ENCODE measurements at places on chromosomes 3 and 15.

DNA sequence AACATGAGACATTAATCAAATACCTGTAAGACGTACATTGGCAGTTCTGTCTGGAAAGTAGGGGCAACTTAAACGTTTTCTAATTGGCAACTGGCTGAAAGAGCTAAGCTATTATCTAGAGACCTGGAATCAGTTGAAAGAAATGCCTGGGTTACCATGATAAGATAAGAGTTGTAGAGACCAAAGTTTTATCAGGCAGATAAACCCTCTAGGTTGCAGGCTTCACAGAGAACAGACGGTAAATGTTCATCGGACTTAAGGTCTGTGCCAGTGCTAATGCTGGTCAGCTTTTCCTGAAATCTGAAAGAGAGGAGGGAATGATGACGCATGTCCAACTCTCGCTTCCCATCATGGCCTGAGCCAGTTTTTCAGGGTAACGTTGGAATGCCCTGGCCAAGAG, 196.2 kb downstream of the ROBO2 start:
- DNase-seq = no peak

DNA sequence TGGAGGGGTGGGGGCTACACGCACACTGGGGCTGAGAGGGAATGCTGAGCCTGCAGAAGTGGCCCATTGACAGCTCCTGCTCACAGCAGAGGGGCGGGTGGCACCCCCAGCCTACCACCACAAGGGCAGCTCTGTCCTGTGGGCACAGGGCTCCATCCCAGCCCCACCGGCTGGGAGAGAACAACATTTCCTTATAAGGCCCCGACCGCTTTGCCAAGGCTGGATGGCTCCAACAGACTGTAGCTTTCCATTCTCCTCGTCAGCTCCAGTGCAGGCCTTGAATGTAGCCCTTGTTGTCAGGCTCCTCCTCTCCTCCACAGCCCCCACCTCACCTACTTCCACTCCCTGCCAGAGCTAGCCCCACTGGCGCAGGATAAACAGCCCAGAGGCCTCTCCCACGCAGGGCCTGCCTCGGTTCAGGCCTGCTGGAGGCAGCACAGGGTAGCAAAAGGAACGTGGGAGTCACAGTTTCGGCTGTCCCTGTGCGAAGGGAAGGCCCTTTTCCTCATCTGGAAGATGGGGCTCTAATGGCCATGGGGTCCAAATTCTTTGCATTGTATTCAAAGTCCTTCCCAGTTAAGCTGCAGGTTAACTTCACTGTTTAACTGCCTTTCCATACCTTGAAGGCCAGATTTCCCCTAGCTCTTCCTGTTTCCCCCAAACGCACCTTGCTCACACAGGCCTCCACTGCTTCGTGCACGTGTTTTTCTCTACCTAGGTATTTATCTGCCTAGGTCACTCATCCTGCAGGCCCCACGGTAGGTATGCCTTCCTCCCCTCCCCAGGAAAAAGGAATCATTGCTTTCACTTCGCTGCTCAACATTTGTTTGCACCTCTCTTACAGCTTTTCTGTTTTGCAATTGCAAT, 101.6 kb upstream of the LPP start:
- DNase-seq = peak; percentile 72

GRCh38 chr15:90463381-90463780, 66.3 kb upstream of the CRTC3 start:
- peak; percentile 95 for DNase-seq

- no peak for DNase-seq
These were observed 54.6 kb downstream of the CCR3 start for GRCh38 chr3:46296826-46297225.

GRCh38 chr3:185280572-185281365, 26.9 kb upstream of the EHHADH start:
- peak; percentile 77 for DNase-seq

DNA sequence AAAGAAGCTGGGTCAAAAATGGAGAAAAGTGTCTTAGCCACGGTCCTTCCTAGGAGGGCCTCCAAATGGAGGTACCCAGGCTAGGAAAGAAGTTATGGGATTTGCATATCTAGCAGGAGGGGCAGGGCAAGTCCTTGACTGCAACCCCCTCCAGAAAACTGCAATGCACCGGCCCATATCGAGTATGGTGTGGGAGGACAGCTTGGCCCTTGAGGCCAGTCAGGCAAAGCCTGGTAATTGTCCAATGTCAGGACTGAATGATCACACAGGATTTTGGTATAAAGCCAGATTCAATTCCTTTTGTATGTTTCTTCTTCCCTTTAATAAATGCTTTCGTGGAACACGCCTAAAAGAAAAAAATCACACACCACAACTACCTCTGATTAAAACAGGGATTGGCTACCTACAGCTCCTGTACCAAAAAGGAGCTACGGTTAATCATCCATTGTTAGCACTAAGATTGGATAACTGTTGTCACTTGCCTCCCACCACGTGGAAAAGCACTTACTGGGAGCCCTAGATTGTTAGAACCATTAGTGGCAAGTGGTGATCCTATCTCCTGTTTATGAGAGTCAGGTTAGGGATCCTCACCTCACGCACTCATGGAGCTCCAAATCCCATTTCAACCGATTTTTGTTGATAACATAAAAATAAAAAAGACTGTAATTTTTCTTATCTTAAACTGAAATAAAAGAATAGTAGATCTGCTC, 1.2 kb downstream of the ZNF770 start:
- peak; percentile 13 for DNase-seq

- no peak for DNase-seq
These were observed 58.8 kb upstream of the FAM3D start for GRCh38 chr3:58725326-58725853.

DNA sequence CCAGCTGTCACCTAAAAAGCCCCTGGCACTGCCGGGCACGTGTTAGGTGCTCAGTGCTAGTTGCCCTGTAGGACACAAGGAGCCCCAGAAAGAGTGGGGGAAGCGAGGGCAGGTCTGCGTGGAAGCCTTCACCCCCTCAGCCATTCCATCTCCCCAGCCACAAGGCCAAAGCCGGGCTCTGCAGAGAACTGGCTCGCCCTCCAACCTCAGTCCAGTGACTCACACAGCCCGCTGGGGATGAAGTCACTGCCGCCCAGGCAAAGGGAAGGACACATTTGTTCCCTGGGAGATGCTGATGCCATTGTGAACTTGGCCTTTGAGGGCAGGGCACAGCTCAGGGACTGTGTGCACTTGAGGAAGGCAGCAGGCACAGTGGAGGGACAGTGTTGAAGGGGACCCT, 48.1 kb downstream of the IQSEC1 start:
- DNase-seq = peak; percentile 77

GRCh38 chr3:153744889-153745288, 376.3 kb upstream of the ARHGEF26 start:
- no peak for DNase-seq

GRCh38 chr3:58411851-58412830, 21.5 kb downstream of the PDHB start:
- DNase-seq = no peak

GRCh38 chr15:86231864-86232721, 152.4 kb downstream of the AGBL1 start:
- peak; percentile 24 for DNase-seq

DNA sequence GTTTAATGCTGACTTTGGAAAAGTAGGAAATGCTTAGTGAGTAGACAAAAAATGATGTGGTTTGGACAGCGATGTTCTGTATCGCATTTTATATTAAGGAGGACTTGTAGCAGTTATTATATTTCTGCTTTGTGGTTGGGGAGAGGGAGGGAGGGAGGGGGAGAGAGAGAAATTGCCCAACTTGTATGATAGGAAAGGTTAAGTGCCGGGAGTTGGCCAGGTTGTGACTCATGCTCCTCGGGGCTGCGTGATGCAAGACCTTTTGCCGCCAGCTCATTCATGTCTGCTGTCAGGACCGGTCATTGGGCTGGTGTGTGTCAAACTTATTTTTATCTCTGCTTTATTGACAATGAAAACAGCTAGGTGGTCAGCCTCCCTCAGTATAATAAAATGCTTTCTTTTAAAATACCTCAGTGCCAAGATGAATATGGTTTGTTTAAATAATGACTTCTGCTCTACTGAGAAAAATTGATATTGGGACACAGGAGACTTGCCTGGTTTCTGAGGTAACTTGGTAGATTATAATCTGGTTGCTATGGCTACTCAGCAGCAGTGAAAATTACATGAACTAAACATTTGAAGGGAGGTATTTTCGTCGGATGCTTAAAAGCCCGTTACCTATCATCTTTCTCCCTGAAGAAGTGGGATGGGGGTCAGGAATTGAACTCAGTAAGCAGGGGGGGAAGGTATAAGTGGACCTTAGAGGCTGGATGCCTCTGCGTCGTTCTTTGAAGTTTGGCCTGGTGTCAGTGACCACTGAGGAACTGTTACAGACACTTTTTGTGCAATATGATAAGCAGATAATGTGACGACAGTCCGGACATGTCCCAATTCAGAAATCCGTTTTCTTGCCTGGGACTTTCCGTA, 90.7 kb downstream of the FNDC3B start:
- peak; percentile 99 for DNase-seq

DNA sequence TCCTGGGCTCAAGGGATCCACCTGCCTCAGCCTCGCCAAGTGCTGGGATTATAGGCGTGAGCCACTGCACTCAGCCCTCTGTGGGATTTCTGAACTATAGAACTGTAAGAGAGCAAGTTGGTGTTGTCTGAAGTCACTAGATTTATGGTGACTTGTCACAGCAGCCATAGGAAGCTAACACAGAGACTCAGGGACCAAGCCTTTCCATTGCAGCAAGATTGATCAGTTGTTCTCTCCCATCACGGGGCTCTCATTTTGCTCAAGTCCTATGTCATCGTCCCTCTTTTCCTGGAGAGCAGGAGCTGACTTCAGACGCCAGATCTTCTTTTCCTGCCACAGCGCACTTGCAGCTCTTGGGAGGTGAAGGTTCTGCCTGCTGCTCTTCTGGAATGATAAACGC, 61.0 kb downstream of the APBA2 start:
- no peak for DNase-seq

- no peak for DNase-seq
These were observed at the start of gene SI for GRCh38 chr3:165078293-165078692. SI (minus strand) TSS chr3:165078496; CDS start chr3:165076012, 2,484 bp downstream.

GRCh38 chr3:52216585-52217408, 8.6 kb downstream of the TLR9 start:
- peak; percentile 86 for DNase-seq

- no peak for DNase-seq
These were observed 29.1 kb upstream of the LMCD1 start for GRCh38 chr3:8472549-8472948.

- no peak for DNase-seq
These were observed 93.8 kb downstream of the NSUN3 start for GRCh38 chr3:94156626-94157025.

GRCh38 chr3:95721938-95722337, 1092.5 kb upstream of the EPHA6 start:
- DNase-seq = peak; percentile 52

DNA sequence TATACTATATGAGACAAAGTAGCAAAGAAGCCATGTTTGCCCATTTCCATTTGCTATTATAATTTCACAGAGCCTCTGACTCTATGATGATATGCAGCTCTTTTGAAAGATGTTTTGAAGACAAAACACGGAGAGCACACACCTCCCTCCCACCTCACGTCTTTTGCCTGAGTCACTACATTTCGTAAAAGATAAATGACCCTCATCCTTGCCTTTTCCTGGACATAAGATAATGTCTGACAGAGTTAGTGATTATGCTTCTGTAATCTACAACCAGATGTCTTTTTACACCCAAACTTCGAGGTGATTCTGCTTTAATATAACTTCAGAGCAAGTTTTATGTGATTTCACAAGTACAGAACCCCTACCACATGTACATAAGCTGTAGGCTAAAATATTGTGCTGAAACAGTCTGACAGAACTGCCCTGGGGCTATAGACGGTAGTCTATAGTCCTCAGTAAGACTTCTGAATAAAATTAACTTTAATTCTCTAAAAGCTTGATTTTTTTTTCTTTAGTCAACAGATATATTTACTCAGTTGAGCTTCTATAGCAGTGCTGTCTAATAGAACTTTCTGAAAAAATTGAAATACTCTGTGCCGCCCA, 99.9 kb downstream of the CD200R1L start:
- peak; percentile 81 for DNase-seq

- peak; percentile 45 for DNase-seq
These were observed 3.0 kb downstream of the SMC4 start for GRCh38 chr3:160402221-160403027.

DNA sequence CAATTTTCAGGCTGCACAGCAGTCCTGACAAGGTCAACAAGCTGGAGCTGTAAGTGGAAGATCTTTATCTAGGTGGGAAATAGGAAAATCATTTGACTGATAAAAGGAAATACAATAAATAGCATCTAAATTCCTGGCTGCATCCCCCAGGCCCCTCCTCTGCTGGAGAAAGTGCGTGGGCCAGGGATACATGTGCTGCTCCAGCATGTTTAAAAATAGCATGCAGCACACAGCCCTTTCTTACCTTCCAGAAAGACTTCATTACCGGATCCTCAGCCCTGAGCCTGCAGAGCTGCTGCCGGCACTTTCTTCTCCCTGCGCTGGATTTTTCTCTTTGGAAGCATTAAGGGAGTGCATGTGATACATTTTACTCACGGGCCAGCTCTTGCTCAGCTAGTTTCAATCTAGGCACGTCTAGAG, 77.3 kb downstream of the HMG20A start:
- DNase-seq = no peak

GRCh38 chr3:167187221-167187620, 192.9 kb downstream of the ZBBX start:
- no peak for DNase-seq

- no peak for DNase-seq
These were observed 607.5 kb upstream of the DPPA4 start for GRCh38 chr3:109944836-109945235.

DNA sequence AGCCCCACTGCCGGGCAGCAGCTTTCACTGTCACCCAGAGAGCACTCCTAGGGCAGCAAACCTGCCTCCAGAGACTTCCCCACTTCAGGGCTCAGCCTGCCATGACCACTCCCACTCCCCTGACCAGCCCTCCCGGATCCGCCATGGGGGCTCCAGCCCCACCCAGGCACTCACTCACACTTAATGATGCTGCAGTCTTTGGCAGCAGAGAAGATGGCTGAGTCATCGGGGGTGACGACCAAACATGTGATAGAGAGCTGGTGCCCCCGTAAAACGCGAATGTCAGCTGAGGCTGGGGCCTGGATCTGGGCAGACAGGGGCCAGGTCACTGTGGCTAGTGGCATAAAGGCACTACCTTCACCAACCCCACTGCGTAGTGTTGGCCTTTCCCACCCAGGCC, 4.7 kb downstream of the RRP9 start:
- no peak for DNase-seq

- no peak for DNase-seq
These were observed 69.4 kb downstream of the SRGAP3 start for GRCh38 chr3:9179826-9180763.

- no peak for DNase-seq
These were observed 853.4 kb downstream of the IGSF11 start for GRCh38 chr3:118181274-118181673.

GRCh38 chr3:168186293-168186983, 90.7 kb upstream of the GOLIM4 start:
- DNase-seq = no peak

DNA sequence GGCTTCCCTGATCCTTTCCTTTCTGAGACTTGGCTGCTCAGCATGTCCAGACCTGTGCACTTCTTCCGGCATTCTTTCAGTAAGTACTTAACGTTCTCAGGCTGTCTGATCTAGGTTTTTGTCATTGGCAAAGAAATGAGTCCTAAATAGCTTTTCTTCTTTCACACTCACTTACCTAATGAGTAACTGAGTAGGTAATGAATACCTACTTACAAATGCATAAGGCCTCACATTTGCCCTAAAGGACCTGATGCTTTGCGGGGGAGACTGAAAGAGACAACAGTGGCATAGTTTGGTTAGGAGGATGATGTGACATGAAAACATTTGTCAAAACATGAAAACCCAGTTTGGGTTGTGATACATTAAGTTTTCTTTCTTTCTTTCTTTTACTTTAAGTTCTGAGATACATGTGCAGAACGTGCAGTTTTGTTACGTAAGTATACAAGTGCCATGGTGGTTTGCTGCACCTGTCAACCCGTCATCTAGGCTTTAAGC, 516.7 kb upstream of the CFAP20DC start:
- no peak for DNase-seq
